ENCODE measurements at places on chromosomes 7 and 10. TPM values are rescaled to one million over a fixed set of nuclear protein-coding genes. Genes with fewer than 3 reads are reported as not detected.

LOXL4 gene
- 0.51 TPM for total RNA-seq

OR9A2 gene
- 0.22 TPM for total RNA-seq

CCDC126 gene
- total RNA-seq: 10.8 TPM

NEUROG3 gene
- total RNA-seq: not detected

CUL1 gene
- 46.6 TPM for total RNA-seq

C10orf105 gene
- total RNA-seq: 0.05 TPM

HABP2 gene
- 0.24 TPM for total RNA-seq

NANOS1 gene
- total RNA-seq: 10.0 TPM

OLAH gene
- total RNA-seq: 0.27 TPM

CPA1 gene
- not detected for total RNA-seq

GJD4 gene
- not detected for total RNA-seq

CCDC172 gene
- not detected for total RNA-seq

ZP3 gene
- not detected for total RNA-seq

DNA sequence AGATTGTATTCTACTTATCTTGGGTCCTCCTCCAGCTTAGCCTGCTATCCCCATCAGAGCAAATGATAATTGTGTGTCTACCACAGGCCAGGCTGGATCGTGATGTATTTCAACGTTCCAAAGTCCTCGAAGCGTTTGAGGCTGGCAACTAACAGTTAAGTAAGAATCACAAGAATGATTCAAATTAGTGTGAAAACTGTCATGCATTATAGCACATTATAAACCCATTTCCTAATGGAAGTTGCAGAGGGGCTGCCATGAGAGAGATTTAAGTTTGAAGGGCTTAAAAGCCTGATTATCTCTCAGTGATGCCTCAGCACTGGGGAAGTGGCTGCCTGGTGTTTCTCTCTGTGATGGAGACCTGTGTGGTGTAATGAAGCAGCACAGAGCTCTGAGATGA is 119.1 kb downstream of the FRMD4A start:
- DNase-seq: no peak

DNA sequence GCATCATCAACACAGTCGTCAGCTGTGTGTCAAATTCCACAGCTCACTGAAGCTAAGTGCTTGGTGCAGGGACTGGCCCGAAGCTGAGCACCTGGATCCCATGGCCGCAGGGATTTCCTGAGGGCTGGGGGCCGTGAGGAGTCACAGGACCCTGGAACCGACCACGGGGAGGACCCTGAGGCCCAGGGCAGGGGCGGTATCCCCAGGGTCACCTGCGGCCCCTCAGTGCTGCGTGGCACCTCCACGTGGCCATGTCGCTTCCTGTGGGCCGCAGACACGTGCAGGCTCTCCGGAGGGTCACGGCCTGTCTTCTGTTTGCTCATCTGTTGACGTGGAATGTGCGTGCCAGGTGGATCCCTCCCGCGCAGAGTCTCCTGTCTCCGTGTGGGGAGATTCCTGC is 53.4 kb downstream of the NKX6-2 start:
- DNase-seq: no peak

- DNase-seq: no peak
These were observed 389.1 kb upstream of the COBL start for GRCh38 chr7:51705701-51706100.

GRCh38 chr10:84907461-84908009 is 579.1 kb downstream of the CCSER2 start:
- no peak for DNase-seq

DNA sequence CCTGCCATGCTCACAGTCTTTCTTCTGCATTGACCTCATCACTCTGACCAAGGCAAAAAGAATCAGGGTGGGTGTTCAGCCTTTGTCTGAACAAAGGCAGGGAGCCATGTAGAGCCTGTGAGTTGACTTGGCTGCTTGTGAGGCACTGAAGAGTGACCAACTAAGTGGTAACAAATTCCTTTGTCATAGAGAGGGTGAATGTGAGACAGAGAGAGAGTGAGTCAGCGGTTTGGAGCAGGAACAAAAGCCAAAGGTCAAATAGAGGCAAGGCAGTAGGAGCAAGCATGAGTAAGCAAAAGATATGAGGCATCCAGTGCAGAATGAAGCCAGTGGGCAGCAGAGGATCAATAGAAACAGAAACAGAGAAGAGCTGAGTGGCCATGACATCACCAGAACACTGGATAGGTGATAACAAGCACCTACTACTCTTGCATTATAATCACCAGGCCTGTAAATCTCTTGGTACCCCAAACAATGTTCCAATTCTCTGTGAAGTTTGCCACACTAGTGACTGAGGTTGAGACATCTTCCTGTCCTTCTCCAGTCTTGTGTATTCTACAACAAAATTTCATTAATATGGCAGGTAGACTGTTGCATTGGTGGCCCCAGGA is 116.2 kb upstream of the LAMB4 start:
- no peak for DNase-seq

DNA sequence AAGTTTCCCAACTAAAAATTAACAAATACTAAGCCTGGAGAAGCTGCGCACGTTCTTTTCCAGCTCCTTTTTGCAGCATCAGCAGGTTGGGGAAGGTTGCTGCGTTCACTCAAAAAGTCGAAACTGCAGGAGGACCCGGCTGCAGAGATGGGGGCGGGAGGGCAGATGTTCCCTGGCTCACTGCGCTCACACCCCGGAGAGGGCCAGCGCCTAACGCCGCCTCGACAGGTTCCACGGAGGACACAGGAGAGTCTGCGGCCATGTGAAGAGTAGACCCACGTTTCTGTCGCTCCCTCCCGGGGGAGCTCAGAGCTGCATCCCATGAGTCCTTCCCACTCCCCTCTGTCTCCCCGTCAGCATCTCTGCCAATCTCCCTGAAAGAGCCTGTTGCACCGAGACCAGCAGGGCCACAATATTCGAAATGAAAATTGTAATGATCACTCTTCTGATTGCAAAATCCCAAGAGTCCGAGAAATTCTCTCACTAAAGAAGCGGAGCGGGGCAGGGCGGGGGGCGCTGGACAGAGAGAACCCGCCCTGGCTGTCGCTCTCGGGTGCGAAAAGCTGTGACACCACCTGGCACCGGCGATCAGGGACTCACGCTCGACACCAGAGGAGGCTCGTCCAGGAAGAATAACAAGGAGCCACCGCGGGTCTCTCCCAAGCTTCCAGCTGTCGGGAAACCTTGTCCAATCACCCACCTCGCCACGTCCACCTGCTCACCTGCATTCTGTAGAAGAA is 131.5 kb upstream of the PFKP start:
- DNase-seq: no peak

GRCh38 chr7:108331971-108332370 is 124.3 kb downstream of the NRCAM start:
- DNase-seq: no peak

- no peak for DNase-seq
These were observed 10.3 kb upstream of the PBLD start for GRCh38 chr10:68342909-68343516.

GRCh38 chr10:10794791-10795191 is 222.9 kb upstream of the CELF2 start:
- DNase-seq: no peak

DNA sequence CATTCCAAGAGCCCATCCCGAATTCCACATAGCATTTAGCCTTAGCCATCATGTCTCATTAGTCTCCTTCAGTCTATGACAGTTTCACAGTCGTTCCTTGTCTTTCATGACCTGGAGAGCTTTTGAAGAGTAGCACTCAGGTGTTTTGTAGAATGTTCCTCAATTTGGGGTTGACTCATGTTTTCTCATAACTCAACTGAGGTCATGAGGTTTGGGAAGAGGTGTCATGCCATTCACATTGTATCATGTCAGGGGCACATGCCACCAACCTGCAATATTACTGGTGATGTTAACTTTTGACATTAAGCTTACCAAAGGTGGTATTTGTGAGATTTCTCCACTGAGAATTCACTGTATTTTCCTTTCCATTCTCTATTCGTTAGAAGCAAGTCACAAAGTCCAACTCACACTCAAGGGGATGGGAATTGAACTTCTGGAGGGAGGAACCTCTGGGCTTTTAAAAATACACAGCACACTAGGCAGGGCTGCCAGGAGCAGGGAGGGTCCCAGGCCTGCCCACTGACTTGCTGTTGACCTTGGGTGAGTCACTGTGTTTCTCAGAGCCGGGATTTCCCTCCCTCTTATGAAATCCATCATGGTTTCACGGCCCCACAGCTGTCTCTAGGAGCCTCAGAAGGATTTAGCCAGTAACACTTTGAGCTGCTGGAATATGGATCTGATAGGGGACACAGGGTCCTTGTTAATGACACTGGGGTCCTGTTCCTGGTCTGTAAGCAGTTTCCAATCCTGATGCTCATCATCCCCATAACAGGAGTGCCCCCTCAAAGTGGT is 74.4 kb upstream of the TCF7L2 start:
- DNase-seq: no peak

DNA sequence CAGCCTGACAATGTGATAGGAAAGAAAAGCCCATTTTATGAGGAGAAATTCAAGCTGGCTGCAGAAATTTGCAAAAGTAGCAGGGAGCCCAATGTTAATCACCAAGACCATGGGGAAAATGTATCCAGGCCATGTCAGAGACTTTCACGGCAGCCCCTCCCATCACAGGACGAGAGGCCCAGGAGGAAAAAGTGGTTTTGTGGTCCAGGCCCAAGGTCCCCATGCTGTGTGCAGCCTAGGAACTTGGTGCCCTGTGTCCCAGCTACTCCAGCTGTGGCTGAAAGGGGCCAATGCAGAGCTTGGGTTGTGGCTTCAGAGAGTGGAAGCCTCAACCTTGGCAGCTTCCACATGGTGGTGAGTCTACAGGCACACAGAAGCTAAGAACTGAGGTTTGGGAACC is 12.7 kb downstream of the COA1 start:
- no peak for DNase-seq

DNA sequence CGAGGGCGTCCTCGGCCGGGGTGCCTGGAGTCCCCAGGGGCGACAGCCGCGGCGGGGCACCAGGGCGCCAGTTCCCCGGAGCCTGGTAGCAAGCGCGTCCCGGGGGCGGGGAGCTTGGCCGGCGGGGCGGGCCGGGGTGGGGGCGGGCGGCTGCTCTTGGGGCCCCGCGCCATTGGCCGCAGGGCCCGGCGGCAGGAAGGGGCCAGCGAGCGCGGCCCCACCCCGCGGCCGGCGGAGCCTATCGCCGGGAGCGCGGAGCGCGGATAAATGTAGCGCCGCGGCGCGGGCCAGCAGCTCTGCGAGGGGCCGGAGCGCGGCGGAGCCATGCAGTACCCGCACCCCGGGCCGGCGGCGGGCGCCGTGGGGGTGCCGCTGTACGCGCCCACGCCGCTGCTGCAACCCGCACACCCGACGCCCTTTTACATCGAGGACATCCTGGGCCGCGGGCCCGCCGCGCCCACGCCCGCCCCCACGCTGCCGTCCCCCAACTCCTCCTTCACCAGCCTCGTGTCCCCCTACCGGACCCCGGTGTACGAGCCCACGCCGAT is at the start of gene HHEX:
Gene HHEX (plus strand): TSS at position 293 of the 548 bp plus-strand sequence. CDS start 32 bp downstream, at position 325.
- DNase-seq: peak; percentile 74

DNA sequence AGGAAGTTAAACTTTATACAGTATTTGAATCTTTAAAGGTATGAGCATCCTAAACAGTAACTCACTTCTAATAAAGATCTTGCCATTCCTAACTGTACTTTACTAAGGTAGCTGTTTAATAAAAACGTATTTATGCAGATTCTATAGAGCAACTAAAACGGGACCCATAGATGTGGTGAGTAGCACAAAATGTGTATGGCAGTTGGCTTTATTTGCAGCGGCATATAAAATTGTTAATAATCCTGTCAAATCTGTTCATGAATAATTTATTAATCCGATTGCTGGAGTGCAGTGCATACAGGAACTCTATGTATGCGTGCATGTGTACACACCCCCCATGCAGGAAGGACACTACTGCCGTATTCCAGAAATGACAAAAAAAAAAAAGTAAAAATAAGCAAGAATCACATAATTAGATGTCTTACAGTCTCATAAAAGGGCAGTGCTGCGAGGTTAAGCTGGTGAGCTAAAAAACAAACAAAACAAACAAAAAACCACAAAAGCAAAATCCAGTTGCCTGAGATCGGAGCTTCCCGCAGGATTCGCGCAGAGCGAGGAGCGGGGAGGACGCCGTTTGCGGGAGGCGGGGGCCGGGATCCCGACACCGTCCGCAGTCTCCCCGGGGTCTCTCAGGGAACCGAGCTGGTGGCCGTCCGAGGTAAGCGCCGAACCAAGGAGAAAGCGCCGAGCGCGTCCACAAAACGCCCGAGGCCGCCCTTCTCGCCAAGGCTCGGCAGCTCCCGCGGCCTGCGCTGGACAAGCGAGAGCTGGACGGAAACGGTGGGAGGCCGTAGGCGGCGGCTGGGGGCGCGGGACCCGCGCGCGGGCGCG is 518 bp upstream of the COMMD3 start:
- DNase-seq: no peak

- DNase-seq: no peak
These were observed 112.3 kb downstream of the LHPP start for GRCh38 chr10:124573726-124574455.

- no peak for DNase-seq
These were observed 107.5 kb upstream of the ARID5B start for GRCh38 chr10:61793760-61794703.

GRCh38 chr7:927031-927671 is 27.3 kb downstream of the ADAP1 start:
- peak; percentile 33 for DNase-seq

DNA sequence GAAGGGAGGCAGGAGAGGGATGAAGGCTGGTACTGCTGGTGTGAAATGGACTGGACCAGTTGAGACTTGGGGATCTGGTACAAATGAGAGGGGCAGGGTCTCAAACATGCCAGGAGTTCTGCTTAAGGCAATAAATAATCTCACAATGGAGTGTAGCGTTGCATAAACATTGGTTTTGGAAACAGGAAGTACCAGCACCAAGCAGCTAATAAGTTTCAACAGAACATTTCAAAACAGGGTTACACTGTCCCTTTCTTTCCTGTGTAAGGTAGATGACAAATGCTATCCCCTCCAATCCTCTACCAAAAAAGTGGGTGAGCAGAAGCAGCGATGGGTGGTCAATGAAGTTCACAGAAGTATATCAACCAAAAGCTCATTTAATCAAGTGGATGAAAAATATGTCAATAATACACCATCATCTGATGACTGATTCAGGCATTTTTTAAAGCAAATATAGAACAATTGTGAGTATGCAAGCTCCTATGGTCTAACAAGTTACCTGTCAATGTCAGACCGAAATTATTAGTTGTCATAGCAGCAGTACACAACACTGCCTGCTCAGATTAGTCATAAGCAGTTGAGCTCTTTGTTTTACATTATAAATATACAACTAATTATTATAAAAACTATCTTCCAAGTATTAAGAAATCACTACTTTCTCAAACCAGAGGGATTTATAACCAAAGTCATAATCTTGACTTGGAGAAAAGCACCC is 220.0 kb downstream of the FAM107B start:
- DNase-seq: no peak

GRCh38 chr7:17486835-17487234 is 188.4 kb downstream of the AHR start:
- no peak for DNase-seq

DNA sequence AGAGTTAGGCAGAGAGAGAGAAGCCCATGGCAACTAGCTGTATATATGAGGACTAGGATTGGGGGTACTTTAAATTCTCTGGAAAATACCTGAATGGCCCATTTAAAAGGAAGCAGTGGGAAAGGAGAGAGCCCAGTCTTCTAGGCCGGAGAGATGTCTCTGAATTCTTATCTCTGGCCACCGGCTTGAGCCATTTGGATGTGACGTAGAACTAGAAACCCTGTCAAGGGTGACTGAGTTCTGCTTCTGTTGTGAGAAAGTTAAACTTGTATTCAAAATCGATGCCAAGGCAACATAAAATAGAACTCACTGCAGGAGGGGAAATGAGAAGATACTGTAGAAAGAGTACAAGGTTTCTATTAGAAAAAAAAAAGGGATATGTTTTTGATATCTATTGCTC is 6.3 kb upstream of the GSTK1 start:
- DNase-seq: no peak
